Kidney epithelial cell (primary cell): ENCODE measurements at places on chromosomes 12 and 14. TPM values are rescaled to one million over a fixed set of nuclear protein-coding genes. Genes with fewer than 3 reads are reported as not detected.

GRCh38 chr12:105538880-105539279, 208.4 kb downstream of the C12orf75 start:
- DNase-seq: no peak

- no peak for DNase-seq
These were observed 660.4 kb downstream of the VRK1 start for GRCh38 chr14:97457575-97458085.

Gene FMNL3
- 34.3 and 35.1 TPM in 2 replicates for total RNA-seq

DNA sequence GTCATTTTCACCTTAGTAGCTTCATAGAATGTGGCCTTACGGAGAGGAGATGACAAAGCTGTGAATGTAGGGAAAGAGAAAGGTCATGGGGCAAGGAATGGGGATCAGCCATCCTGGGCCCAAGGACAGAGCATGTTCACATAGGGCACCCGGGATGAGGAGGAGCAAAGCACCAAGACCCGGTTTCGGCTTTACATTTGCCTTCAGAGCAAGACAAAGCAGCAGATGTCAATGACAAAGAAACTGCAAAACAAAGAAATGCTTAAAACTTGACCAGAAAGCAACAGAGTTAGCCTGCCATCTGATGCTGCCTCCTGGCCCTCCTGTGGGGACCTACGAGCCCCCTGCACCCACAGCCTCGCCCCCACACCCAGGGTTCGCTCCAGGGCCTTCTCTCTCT, 249.2 kb downstream of the SLC41A2 start:
- no peak for DNase-seq

- DNase-seq: no peak
These were observed 12.4 kb upstream of the SMUG1 start for GRCh38 chr12:54201001-54201794.

Gene FCF1
- 44.4 and 45.4 TPM in 2 replicates for total RNA-seq
